ENCODE measurements at places on chromosomes 5 and 9.

DNA sequence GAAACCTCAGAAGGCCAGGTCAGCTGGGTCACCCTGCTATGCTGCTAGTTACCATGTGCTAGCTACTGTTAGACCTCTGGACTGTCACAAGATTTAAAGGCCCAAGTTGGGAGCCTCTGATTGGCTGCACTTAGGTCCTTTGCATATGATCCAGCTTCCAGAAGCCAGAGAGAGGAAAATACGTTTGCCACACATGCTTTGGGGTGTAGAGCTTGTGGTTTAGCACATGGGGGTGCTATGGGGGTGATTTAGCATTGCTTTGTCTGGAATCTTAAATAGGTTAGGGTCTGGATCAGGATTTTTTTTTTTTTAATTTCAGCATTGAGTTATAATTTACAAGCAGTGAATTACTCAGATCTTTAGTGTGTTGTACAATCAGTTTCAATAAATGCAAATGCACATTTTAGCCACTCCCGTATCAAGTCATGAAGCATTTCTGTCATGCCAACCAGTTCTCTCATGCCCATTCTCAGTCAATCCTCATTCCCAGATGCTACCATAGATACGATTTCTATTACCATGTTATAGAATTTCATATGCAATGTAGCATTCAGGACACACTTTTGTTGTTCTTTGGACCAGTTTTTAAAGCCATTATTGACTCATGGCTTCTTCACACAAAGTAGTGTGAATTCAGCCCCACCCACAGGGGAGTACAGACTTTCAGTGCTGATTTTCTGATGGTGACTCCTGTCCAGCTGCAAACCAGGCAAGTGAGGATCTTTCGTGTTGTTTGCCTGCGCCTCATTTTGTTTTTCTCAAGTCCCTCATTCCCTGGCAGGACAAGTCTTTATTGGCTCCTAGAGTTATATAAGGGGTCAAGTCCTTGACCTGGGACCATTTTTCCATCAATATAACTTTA, 250.4 kb downstream of the LRRC70 start:
- DNase-seq = no peak

- no peak for DNase-seq
Measured at GRCh38 chr9:4263591-4263990, 36.3 kb downstream of the GLIS3 start.

DNA sequence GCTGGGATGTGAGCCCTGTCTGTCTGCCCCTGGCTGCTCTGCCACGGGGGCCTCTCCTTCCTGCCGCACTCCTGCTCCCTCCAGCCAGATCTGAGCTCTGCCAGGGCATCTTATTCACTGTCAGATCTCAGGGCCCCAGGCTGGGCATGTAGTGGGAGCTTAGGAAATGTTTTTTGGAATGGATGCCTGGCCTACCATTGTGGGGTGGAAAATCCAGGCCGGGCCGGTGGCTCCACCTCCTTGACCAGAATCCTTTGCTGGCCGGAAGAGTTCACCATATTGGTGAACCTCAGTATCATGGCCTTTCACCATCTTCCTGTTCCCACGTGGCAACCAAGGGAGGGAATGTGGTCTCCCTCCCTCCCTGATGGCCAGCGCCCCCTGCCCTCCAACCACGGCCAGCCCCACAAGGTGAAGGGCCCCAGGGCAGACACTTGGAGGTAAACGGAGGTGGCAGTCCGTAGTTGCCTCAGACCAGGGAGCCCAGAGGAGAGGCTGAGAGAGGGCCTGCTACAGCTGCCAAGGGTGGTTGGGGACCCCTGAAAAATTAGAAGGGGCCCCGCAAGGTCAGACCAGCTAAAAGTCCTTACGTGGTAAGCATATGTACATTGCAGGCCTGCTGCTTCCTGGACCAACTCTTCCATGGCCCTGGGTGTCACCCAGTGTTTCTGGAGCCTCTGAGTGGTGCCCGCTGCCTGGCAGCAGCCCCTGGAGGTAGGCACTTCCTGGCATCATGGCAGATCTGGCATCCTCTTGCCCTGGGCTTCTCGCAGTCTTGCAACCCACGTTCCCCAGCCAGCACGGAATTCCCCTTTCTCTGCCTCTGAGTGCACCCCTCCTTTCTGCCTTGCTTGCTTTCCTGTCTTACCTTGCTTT, 153.3 kb downstream of the RGS3 start:
- no peak for DNase-seq

- no peak for DNase-seq
Measured at GRCh38 chr5:150567031-150567717, 59.2 kb downstream of the NDST1 start.

DNA sequence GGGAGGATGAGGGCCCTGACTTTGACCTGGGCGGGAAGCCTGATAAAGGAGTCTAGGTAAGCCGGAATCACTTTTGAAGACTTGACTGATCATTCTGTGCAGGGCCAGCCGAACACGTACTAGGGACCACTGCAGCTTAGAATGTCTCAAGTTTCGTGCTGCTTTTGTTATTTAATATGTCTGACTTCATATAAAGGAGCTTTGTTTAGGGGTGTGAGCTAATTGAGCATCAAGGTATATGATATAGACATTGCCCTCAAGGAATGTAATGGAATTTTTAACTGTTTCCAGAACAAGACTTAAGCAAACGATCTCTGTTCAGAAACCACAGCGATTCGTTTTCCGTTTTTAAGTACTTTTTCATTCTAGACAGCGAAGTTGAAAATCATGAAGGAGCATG, 173.0 kb downstream of the SEMA6A start:
- no peak for DNase-seq

DNA sequence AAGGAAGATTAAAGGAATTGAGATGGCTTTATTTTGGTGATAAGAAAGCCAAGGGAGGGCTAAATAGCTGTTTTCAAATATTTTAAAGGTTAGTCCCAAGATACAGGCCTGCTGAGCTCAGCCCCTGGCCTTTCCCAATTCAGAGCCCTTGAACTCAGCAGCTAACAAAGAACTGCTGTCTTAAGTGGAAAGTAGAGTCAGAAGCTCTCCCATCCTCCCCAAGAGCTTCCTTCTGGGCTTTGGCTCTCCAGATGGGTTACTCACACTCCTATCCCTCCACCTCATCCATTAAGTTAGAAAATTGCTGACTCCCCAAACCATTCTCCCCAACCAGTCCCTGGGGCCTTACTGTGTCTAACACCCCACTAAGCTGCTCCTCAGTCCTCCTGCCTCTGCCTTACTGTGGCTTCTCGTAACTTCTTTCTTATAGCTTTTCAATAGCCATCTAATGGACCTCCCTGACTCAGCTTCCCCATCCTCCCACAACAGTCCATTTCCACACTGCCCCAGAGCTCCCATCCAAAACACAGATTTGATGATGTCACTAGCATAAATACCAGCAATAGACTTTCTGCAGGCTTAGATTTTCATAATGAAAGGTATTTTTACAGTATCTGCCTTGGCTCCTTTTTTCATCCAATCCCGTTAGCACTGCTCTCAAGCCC, 239.1 kb downstream of the ENC1 start:
- no peak for DNase-seq

DNA sequence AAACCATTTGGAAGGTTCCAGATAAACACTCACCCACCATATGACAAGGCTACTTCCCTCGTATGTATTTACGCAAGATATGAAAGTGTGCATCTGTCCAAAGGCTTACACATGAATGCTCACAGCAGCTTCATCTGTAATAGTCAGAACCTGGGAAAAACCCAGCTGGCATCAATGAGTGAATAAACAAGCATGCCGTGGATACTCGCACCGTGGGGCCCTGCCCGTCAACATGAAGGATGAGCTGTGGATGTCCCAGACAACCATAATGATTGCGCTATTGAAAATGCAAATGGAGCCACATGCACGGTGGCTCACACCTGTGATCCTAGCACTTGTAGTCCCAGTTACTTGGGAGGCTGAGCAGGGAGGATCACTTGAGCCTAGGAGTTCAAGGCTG, 60.6 kb upstream of the FCN1 start:
- DNase-seq = no peak

All from stimulated activated CD8-positive, alpha-beta memory T cell treated with anti-CD3 and anti-CD28 coated beads, Interleukin-7, amount 100 ng/mL, for 48 hours (primary cell).